Hepatocyte (in vitro differentiated cells): ENCODE measurements at places on chromosomes 4 and X. TPM values are rescaled to one million over a fixed set of nuclear protein-coding genes. Genes with fewer than 3 reads are reported as not detected.

The ZAR1 gene
- not detected in 2 replicates for total RNA-seq

- no peak for DNase-seq
- peaks cover 4% of the 10 kb centered on the region for H3K4me1 ChIP-seq
- no peak overlapping the region for H3K27ac ChIP-seq
- H3K4me3 ChIP-seq = no peak overlapping the region
Measured at GRCh38 chrX:57587062-57587461, 4.7 kb upstream of the ZXDB start.

The ADH1A gene
- 37.6 and 39.0 TPM in 2 replicates for total RNA-seq

DNA sequence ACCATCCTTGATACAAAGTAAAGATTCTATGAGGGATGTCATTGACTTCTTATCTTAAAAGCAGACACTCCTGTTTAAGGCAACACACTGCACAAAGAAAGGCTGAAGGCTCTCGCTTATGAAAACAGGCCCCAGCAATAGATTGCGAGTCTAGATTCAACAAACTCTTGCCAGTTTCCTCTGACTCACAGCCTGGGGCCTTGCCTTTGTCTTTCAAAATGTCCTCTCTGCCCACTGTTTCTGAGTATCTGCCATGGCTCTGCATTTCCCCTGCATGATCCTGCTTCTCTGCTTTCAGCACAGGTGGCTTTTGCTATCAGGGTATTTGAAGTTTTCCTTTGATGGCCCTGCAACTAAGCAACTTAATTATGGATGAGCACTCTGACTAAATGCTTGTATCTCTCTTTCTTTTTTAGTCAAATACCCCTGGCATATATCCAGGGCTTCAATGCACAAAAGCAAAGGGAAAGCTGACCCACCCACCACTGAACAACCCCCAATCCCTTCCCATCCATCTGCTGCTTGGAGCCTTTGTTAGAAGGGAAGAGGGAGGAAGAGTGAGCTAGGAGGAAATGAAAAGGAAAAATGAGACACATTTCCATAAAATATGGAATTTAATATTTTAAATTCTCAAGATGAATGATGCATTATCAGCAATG is 32.2 kb downstream of the NDP start:
- H3K36me3 ChIP-seq = no peaks in the 10 kb centered on the region
- no peaks in the 10 kb centered on the region for H3K27me3 ChIP-seq
- no peaks in the 10 kb centered on the region for H3K4me1 ChIP-seq

The S100G gene
- total RNA-seq = 35.3 and 51.1 TPM in 2 replicates

GRCh38 chrX:4263030-4263803 is 549.8 kb upstream of the PRKX start:
- no peak overlapping the region for H3K27ac ChIP-seq
